ENCODE measurements at places on chromosomes 2 and 18. TPM values are rescaled to one million over a fixed set of nuclear protein-coding genes. Genes with fewer than 3 reads are reported as not detected.

GRCh38 chr2:160628811-160629210, 135.2 kb upstream of the RBMS1 start:
- H3K36me3 ChIP-seq = no peaks in the 10 kb centered on the region
- no peak for DNase-seq
- H3K4me1 ChIP-seq = peaks cover 14% of the 10 kb centered on the region
- no peak overlapping the region for H3K4me3 ChIP-seq
- H3K27me3 ChIP-seq = no peaks in the 10 kb centered on the region

DNA sequence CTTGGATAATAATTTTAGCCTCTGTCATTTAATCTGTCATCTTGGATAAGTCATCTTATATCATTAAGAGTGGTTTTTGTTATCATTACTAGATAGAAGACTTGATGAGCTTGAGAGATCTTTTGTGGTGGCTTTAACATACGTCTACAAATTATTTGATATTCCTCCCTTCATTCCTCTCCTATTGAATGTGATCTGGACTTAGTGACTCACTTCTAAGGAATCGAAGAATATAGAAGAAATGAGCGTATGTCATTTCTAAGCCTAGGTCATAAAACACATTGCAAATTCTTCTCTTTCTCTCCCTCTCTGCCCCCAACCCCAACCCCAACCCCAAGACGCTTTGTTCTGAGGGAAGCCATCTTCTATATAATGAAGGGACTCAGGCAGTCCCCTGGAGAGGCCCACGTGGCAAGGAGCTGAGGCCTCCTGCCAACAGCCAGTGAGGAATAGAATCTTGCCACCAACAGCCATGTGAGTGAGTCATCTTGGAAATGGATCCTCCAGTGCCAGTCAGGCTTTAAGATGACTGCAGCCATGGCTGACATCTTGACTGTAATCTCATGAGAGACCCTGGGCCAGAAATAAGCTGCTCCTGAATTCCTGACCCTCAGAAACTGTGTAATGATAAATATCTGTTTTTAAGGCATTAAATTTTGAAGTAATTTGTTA, 221.6 kb upstream of the SP5 start:
- peak; percentile 9 for DNase-seq
- H3K27ac ChIP-seq = no peak overlapping the region
- no peaks in the 10 kb centered on the region for H3K27me3 ChIP-seq
- H3K36me3 ChIP-seq = no peaks in the 10 kb centered on the region
- no peaks in the 10 kb centered on the region for H3K4me1 ChIP-seq
- no peak overlapping the region for H3K4me3 ChIP-seq

GRCh38 chr2:162678551-162678950, 160.0 kb downstream of the KCNH7 start:
- H3K4me3 ChIP-seq = no peak overlapping the region
- no peaks in the 10 kb centered on the region for H3K27me3 ChIP-seq
- no peak for DNase-seq
- no peaks in the 10 kb centered on the region for H3K4me1 ChIP-seq

DNA sequence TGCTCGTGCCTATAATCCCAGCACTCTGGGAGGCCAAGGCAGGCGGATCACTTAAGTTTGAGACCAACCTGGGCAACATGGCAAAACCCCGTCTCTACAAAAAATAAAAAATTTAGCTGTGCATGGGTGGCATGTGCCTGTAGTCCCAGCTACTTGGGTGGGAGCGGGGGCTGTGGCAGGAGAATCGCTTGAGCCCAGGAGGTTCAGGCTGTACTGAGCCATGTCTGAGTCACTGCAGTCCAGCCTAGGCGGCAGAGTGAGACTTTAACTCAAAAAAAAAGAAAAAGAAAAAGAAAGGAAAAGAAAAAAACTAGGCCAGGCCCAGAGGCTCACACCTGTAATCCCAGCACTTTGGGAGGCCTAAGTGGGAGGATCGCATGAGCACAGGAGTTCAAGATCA, 30.8 kb downstream of the TWSG1 start:
- no peak overlapping the region for H3K4me3 ChIP-seq
- H3K27ac ChIP-seq = 0 out of 2 replicates have a peak overlapping the region, but pooled peaks have one; percentile 0
- no peaks in the 10 kb centered on the region for H3K36me3 ChIP-seq
- H3K4me1 ChIP-seq = peaks cover 7% of the 10 kb centered on the region

- DNase-seq = no peak
- H3K27me3 ChIP-seq = no peaks in the 10 kb centered on the region
- no peak overlapping the region for H3K27ac ChIP-seq
- H3K4me3 ChIP-seq = no peak overlapping the region
- peaks cover 25% of the 10 kb centered on the region for H3K4me1 ChIP-seq
Measured at GRCh38 chr2:18546567-18546966, 13.9 kb downstream of the RDH14 start.

DNA sequence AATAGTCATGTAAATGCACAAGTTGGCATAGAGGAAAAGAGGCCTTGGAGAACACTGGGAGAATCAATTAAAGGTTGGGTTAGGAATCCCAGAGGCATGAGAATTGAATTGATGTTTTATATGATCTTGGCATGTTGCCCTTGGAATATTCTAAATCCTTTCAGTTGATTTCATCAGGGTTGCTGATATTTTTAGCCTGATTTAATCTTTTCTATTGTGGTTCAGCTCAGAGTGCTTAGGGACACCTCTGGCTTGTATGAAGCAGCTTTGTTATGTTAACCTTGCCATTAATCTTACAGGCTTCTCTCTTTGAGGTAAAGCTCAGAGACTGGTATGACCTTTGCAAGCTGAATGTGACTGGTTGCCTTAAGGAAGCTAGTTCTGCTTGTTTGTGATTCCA, 64.4 kb upstream of the LYPD6B start:
- no peaks in the 10 kb centered on the region for H3K4me1 ChIP-seq
- H3K27ac ChIP-seq = no peak overlapping the region
- H3K36me3 ChIP-seq = no peaks in the 10 kb centered on the region
- no peak overlapping the region for H3K4me3 ChIP-seq

GRCh38 chr2:48601349-48601748, 16.3 kb upstream of the GTF2A1L start:
- H3K27ac ChIP-seq = peak overlapping the region; percentile 75
- no peak overlapping the region for H3K4me3 ChIP-seq
- H3K36me3 ChIP-seq = no peaks in the 10 kb centered on the region
- H3K4me1 ChIP-seq = peaks cover 17% of the 10 kb centered on the region
- DNase-seq = peak; percentile 30
- H3K27me3 ChIP-seq = no peaks in the 10 kb centered on the region

GRCh38 chr2:230541934-230542380, 126.0 kb downstream of the SP100 start:
- peaks cover 14% of the 10 kb centered on the region for H3K36me3 ChIP-seq
- H3K27me3 ChIP-seq = no peaks in the 10 kb centered on the region
- H3K4me3 ChIP-seq = no peak overlapping the region
- DNase-seq = no peak
- no peak overlapping the region for H3K27ac ChIP-seq
- H3K4me1 ChIP-seq = no peaks in the 10 kb centered on the region

DNA sequence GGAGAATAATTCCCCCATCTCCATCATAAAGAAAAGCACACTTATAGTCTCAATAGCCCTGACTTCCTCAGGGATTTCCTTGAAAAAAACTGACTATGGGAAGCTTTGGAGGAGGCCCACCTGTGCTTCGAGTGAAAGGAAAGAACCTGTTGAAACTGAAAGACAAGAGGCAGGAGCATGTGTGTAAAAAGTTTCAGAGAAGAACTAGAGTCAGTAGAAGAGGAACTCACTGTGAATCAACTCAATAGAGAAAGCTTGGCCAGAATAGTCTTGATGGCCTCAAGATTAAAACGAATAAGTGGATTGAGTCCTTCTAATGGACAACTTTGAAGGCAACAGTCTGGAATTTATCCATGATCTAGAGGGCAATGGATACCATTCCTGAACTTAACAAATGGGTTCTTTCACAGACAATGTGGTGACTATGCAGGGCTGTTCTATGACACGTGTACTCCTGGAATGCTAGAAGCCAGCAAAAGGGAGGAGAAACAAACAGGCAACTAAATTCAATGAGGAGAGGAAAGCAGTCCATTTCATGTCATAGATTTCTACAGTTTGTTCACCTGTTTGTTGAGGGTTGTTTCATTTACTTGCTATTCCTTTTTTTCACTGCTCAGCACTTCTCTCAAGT, 442.3 kb downstream of the GRB14 start:
- H3K36me3 ChIP-seq = no peaks in the 10 kb centered on the region
- no peak overlapping the region for H3K27ac ChIP-seq
- H3K27me3 ChIP-seq = peaks cover 3% of the 10 kb centered on the region
- peak; percentile 43 for DNase-seq

- no peak overlapping the region for H3K27ac ChIP-seq
- H3K4me1 ChIP-seq = no peaks in the 10 kb centered on the region
- H3K36me3 ChIP-seq = no peaks in the 10 kb centered on the region
- H3K4me3 ChIP-seq = no peak overlapping the region
Measured at GRCh38 chr2:240469740-240470139, 34.3 kb downstream of the GPC1 start.

HMSD gene
- total RNA-seq = not detected

CKAP2L gene
- 6.6 TPM for total RNA-seq

PROC gene
- not detected for total RNA-seq

WDFY1 gene
- 81.2 TPM for total RNA-seq

ZFAND2B gene
- total RNA-seq = 42.4 TPM
